Stimulated activated CD4-positive, alpha-beta T cell treated with anti-CD3 and anti-CD28 coated beads, TNF-alpha, amount 100 ng/mL, for 4 hours (primary cell): ENCODE measurements at places on chromosomes 6 and 20.

DNA sequence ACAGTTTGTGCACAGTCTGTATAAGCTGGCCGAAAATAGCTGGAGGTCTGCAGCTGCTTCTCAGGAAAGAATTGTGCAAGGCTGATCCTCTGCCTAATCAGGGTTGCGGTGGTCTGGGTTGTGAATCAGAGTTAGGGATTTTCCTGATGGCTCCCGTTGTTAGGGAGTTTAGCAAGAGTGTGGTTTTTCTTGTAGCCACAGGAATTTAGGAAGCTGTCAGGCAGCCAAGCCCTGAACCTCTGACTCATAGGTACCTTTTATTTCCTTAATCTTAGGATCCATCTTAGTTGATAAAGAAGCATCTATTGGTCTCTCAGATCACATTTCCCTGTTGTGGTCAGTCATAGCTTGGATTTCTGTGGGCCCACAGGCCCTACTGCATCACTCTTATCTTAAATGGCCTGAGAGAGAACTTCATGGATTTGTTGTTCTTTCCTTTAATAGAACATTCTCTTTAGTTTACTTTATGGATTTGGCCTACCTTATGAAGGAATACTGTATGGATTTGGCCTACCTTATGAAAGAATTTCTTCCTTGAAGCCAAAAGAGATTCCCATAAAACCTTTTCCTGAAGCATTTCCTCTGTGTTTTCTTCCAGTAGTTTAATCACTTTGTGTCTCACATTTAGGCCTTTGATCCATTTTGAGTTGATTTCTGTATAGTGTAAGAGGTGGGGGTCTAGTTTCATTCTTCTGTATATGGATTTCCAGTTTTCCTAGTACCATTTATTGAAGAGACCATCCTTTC lies 10.3 kb downstream of the KIF25 start:
- no peak for DNase-seq

DNA sequence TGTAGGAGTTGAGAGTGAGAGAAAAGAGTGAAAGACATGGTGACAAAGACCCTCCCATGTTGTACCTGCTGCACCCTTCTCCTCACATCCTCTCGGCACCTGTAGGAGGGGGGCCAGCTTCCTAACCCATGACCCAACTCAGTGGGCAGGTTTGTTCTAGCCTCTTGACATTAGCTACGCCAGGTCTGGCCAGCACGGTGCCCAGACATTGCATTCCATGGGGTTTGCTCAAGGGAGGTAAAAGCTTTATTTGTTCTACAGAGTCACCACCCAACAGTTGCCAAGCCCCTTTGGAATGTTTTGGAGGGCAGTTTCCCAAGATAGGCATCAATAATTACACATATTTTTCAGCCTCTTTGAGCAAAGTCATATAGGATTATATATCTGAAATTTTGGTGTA lies 22.7 kb upstream of the TGM6 start:
- no peak for DNase-seq

- DNase-seq = no peak
Measured at GRCh38 chr20:61349447-61350165, 97.5 kb downstream of the CDH4 start.

DNA sequence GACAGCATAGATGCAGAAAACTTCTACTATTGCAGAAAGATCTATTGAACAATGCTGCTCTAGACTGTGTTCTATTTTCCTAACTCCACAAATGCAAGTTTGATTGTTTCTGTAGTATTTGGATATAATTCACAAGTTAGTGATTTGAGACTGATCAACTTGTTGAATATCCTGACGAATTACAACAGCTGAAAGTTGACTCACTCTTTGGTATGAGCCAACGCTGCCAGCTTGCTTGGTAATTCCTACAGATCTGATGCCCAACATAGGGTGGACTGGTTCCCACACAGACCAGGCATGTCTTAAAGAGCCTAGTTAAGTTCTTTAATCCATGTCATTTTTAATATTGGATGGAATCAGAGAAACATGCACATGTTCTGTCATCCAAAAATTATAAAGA lies 231.0 kb upstream of the RAB32 start:
- no peak for DNase-seq

- no peak for DNase-seq
Measured at GRCh38 chr6:56865081-56865875, 89.6 kb upstream of the BEND6 start.

DNA sequence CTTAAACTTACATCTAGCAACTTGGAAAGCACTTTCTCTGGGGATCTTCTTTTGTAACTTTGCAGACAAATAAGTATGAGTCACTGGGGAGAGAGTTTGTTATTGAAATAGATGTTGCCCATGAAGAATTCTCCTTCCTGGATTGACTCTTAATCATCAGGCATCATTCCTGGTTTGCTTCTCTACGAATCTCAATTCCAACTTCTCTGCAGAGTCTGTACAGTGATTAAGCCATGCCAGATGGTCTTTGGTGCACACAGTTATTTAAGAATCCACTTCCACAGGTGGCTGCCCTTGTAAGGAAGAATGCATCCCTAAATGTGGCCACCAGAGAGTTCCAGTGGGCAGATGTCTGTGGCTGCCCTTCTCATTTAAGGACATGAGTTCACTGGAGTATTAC lies 25.7 kb downstream of the MYCT1 start:
- DNase-seq = no peak

GRCh38 chr6:17705428-17705777 lies 1.3 kb downstream of the NUP153 start:
- no peak for DNase-seq

DNA sequence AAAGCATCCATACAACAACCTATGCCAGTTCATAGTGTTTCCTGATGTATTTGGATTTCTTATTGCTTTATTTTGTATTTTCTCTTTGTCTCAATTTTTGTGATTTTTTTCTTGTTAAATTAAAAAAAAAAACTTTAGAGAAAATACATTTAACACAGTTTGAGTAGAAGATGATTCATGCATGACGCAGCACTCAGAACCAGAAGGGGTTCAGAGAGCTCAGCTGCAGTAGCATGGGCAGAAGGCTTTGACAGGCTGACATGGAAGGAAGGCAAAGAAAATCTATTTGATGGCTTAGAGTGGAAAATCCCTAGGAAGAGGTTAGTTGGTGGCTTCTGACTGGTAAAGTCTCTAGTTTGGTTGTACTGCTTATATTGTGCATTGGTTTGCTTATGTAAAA lies 207.2 kb upstream of the STXBP5 start:
- no peak for DNase-seq

DNA sequence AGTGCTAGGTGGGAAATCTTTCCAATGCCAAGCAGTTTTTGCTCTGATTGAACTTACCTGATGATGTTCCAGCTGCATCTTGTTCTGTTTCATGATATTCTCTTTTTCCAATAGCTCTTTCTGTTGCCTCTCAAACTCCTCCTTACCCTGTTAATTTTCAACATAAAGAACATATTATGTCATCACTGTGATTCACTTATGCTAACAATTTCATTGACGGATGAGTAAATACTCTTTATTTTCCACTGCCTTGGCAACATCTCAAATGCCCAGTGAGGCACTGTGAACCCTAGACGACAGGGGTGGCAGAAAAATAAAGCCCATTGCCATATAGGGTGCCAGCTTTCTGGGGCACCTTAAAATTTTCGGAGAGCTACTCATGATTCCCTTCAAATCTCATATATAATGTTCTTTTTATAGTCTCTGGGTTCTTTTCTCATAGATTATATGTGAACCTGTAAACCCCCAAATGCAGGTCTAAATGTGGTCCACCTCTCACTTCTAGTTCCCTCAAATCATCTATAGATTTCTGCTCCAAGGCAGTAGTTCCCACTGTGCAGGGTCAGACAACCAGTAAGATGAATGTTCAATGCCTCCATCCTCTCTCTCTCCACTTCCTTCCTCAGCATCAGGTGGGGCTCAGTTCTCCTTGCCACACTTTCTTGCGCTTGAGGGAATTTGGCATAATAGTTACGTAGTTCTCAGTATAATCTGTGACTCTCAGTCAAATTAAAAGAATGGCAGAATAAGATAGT lies 44.1 kb downstream of the NEDD9 start:
- no peak for DNase-seq

DNA sequence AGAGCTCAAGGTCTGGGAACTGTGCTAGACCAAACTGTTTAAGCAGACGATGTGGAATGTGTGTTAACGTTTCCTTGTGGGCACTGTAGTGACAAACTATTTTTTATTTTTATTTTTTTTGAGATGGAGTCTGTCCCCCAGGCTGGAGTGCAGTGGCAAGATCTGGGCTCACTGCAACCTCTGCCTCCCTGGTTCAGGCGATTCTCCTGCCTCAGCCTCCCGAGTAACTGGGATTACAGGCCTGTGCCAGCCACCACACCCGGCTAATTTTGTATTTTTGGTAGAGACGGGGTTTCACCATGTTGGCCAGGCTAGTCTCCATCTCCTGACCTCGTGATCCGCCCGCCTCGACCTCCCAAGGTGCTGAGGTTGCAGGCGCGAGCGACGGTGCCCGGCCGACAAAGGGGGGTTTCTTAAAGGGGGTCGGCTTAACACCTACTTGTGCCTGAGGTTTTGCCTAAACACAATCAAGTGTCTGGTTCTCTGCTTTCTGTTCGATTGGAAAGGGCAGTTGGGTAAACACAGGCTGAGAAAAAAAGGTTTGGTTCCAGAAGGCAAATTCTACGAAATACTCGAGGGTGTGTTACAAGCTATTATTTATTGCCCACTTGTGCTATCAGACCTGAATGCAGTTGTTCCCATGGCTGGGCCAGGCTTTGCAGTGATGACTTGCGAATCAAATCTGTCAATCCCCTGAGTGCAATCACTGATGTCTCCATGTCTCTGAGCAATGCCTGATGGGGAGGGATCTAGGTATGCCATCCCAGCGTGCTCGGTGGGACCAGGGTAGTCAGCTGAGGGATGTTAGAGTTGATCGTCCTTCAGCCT lies 1.3 kb downstream of the NOP56 start:
- DNase-seq = no peak

DNA sequence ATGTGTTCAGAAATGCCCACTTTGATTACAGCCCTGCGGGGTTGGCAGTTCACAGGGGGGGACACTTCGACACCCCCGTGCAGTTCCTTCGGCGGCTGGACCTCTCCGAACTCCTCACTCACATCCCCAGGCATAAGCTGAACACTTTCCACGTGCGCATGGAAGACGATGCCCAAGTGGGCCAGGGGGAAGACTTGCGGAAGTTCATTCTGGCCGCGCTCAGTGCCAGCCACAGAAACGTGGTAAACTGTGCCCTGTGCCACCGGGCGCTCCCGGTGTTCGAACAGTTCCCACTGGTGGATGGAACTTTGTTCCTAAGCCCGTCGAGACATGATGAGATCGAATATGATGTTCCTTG lies 32.1 kb downstream of the HECA start:
- DNase-seq = no peak

GRCh38 chr6:24458941-24459340 lies 30.4 kb downstream of the GPLD1 start:
- DNase-seq = no peak

GRCh38 chr6:166570929-166571713 lies 15.4 kb downstream of the RAMACL start:
- DNase-seq = no peak

DNA sequence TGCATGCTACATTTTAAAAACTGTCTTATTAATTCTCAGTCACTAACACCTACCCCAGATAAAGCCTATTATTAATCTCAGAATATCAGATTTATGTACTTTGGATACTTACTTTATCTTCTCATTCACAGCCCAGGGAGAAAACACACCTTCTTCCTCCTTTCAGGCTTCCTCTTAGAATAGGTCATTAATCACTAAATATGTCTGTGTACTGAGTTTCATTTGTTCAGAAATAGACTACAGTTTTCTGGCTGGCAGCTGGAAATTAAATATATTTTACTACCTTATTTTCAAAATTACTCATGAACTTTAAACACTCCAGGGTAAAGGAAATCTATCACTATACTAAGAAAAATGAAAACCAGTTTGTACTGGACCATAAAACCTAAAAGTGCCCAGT lies 147.7 kb upstream of the DST start:
- DNase-seq = no peak

DNA sequence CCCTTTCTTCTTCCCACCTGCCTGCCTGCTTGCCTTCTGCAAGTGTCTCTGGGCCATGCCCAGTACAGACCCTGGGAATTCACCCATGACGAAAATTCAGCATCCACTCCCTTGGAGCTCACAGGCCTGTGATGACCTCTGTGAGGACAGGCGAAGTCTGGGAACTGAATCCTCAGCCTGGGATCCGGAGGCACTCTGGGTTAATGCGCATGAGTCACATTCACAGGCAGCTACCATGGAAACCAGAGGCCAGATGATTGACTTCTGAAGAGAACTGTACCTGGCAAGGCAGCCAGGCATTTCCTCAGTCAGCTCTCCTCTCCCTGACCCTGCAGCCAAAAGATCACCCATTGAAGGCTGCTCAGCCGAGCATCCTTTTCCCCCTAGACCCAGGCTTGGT lies 41.0 kb downstream of the SLC9A8 start:
- DNase-seq = no peak

DNA sequence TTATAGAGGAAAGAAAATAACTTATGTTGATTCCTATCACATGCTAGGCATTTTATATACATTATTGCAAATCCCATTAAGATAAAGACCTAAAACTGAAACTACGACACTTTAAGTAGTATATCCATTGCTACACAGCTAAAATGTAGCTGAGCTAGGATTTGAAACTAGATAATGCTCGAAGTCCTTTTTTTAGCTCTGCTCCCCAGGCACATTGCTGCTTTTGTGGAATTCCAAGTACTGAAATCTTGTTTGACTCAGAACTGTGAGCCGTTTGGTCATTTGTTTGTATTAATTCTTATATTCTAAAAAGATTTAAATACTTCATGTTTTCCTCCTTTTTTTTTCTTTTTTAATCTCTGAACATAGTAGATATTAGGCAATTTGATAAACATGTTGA lies 644.8 kb downstream of the HACE1 start:
- DNase-seq = no peak

GRCh38 chr6:10968776-10969175 lies 75.3 kb downstream of the ELOVL2 start:
- DNase-seq = no peak

- no peak for DNase-seq
Measured at GRCh38 chr6:131931063-131931750, 20.0 kb downstream of the CCN2 start.

DNA sequence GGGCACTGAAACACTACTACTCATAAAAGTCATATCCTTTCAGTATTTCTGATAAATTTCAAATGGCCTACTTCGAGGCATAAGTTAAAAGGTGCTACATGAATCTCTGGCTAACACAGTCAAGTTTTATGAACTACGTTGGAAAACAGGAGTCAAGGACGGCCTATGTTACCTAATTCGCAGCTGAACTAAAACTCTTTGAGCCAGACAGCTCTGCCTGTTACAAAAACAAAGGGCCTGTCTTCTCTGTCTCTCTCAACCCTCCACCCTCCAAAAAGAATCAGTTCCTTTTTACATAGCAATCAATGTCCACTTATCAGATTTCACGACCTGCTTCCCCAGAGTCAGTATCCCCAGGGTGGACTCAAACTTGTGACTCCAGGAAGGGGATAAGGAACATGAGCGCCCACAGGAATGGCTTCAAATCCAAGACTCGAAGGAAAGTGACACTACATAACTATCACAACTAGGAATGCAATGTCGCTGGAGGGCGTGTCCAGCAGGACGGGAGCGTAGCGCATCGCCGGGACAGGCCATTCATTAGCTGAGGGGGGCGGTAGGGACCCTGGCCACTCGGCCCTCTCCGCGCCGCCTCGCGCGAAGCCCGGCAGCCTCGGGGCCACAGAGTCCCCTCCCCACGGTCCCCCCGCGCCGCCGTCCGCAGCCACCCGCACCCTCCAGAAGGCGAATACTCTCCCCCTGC lies 591 bp downstream of the IBTK start:
- DNase-seq = no peak
